ENCODE measurements at places on chromosomes 3 and 15. TPM values are rescaled to one million over a fixed set of nuclear protein-coding genes. Genes with fewer than 3 reads are reported as not detected.

DNA sequence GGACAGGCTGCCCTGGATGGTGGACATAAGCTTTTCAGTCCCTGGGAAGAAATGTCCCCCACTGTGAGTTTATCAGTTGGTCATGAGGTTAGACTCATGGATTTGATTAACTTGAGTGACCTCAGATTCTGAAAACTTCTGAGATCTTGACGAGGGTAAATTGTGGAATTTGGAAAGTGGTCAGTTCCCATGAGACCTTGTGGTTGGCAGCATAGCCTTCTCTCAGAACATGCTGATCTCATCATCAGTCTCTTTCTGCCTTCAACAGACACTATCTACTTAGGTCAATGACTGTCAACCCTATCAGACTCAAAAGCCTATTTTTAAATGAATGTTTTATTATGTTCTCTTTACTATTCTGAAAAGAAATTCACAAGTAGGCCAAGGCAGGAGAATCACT is 45.6 kb upstream of the NDUFB4 start:
- DNase-seq, result peak; percentile 49

Gene LYZL4
- not detected for total RNA-seq

DNA sequence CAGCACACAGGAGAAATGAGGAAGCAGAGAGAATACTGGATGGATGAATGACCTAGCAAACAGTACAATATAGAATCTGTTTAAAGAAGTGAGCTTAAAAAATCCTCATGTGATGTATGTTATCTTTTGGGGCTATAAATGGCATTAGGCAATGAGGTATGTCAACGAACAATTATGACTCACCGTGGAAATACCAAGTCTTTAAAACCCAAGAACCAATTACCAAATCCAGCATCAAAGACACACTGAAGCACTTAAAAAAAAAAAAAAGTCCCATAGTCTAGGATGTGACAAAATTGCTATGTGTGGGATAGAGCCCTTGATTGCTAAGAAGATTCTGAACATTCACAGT is 36.3 kb upstream of the HERC1 start:
- no peak for DNase-seq

DNA sequence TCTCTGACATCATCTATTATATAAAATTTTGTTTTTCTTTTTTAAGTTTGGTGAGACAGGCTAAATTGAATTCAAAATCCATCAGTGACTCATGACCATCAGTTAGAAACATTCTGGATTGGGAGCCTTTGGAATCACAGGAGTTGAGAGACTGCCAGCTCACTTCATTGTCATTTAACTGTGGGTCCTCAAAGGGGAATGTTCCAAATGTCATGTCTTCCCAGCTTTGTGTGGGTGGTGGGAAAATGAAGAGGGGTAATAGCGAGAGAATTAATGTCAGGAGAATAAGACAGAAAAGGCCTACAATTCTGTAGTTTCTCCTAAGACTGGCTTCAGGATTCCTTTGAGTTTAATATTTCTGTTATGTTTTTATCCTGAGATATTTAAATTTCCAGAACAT is 1051.9 kb downstream of the FHIT start:
- no peak for DNase-seq

Gene IGSF10
- total RNA-seq, result 12.5 TPM

Gene MOBP
- 0.32 TPM for total RNA-seq

Gene MYLK
- total RNA-seq, result 645 TPM

Gene CRYBG3
- 21.1 TPM for total RNA-seq

- DNase-seq, result peak; percentile 67
Measured at GRCh38 chr15:85754989-85755388, 39.7 kb downstream of the KLHL25 start.

Measured in right cardiac atrium (tissue), 5 donors.